CD4-positive, alpha-beta T cell treated with Interleukin-4 for 1 hour (primary cell): ENCODE measurements at places on chromosomes 11 and 22.

- DNase-seq, result no peak
Observed at GRCh38 chr11:100791860-100792259, 104.8 kb downstream of the ARHGAP42 start.

DNA sequence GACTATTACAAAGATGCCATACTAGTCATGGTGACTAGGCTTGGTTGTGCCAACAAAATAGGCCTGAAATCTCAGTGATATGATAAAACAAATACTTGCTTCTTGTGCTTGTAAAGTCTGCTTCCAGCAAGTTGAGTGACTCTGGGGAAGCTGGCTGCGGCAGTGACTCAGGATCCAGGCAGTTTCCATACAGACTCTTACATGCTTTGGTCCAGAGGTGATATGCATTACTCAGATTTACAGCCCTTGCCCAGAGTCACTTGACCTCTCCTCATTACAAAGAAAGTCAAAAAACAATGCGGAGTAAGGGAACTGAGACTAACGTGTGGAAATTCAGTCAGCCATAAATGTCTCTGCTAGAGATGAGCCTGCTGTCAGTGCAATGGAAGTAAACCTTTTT, 387.5 kb downstream of the KCNA4 start:
- no peak for DNase-seq

- DNase-seq, result no peak
Observed at GRCh38 chr22:43840851-43841250, 21.5 kb downstream of the SULT4A1 start.

DNA sequence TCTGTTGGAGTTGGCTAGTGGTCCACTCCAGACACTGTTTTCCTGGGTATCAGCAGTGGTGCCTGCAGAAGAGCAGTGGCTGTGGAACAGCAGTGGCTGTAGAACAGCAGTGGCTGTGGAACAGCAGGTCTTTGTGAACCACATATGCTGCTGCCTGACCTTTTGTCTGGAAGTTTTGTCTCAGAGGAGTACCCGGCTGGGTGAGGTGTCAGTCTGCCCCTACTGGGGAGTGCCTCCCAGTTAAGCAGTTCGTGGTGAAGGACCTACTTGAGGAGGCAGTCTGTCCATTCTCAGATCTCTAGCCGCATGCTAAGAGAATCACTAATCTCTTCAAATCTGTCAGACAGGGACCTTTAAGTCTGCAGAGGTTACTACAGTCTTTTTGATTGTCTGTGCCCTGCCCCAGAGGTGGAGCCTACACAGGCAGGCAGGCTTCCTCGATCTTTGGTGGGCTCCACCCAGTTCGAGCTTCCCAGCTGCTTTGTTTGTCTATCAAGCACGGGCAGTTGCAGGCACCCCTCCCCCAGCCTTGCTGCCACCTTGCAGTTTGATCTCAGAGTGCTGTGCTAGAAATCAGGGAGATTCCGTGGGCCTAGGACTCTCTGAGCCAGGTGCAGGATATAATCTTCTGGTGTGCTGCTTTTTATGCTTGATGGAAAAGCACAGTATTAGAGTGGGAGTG, 89.1 kb upstream of the TRIM48 start:
- DNase-seq, result no peak

- DNase-seq, result no peak
Observed at GRCh38 chr11:131839326-131839725, 468.9 kb downstream of the NTM start.
